Endodermal cell (in vitro differentiated cells): ENCODE measurements at places on chromosomes 3 and 15.
A peak's percentile ranks its signal among the peaks of the same experiment; 100 is the strongest.

GRCh38 chr3:112767177-112767576 lies 79.5 kb downstream of the CD200R1L start:
- no peak for DNase-seq

DNA sequence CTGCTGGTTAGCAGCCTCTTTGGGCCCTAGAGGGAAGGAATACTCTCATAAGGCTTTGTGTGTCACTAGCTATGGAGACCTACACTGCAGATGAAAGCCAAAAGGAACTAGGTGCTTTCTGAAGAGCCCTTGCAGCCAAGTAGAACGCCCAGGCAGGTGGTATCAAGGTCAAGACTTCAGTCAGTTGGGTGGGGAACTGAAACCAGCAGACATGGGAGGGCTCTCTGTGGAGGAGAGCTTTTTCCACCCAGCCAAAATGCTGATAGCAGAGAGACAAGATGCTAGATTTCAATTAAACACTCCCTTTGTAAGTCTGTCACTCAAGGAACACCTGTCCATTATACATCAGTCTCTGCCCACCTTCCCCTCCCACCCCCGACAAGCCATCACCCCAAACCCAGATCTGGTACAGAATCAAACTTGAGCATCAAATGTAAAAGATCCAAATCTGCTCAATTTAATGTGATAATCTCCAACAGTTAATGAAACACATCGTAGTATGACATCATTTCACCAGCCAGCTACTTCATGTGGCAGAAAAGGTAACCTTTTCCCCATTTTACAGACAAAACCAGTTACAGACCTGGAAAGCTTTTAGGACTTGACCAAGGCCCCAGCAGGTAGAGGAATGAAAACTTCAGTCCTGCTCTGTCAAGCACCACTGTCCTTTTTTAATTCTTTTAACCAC lies 14.6 kb downstream of the MRPS25 start:
- DNase-seq: no peak

DNA sequence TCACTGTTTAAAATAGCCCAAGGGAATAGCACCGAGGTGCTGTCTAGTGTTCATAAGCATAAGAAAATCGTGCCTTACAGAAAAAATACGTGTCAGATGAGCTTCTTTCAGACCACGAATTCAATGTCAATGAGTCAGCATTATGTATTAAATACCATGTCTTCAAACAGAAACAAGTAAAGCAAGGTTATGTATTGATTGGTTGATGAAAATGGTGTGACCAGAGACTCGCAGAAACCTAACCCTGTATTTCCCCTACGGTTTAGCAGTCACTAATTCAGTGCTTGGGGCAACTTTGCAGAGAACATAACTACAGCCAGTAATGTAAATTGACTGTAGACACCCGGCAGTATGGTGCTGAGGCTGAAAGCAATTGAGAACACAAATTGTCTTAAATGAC lies 307.7 kb downstream of the IL5RA start:
- DNase-seq: no peak

DNA sequence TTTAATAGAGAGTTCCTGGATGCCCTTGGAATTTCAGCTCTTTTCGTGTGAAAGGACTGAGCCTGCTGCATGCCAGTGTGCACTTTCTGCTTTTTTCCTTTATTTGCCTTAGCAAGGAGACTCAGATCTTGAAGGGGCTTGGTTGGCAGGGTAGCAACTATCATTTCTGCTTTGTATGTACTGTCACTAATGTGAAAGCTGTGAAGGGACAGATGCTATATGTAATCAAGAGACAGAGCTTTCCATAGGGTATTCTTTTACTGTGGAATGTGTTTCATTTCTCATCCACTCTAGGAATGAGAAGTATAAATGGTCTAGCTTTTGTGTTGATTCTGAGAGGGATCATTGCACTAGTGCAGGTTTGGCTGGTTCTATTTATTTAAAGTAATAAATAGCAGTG lies 332.5 kb upstream of the MANF start:
- no peak for DNase-seq

DNA sequence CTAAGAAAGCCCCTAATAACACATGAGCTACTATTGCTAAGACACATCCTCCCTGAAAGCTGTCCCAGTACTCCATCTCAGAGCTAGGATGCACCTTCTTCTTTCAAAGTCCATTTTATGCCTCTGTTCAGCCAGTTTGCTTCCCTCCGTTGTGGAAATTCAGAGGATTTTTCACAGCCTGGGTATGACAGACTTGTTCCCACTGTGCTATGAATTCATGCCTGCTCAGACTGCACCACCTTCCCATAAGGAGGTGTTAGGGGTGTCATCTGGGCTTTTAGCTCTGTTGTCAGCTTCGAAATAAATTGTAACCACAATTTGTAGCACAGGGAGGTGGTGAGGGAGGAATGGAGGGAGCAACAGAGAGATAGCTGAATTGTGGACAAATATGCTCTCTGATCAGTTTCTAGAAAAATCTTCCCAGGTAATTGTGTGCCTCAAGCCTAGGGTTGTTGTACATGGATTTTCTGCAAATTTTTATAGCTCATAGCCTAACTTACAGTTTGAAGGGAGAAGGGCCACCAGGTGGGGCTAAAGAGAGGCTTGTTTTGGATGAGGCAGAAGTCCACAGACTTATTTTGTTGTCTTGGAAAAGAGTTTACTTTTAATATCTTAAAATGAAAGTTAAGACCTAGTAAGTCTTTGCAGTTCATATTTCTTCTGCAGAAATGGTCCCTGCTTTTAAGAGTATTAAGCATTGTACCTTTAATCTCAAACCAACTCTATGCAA lies 462.0 kb downstream of the PDCD6IP start:
- DNase-seq: peak; percentile 89

GRCh38 chr15:64656508-64656907 lies 118.9 kb downstream of the RBPMS2 start:
- DNase-seq: no peak

DNA sequence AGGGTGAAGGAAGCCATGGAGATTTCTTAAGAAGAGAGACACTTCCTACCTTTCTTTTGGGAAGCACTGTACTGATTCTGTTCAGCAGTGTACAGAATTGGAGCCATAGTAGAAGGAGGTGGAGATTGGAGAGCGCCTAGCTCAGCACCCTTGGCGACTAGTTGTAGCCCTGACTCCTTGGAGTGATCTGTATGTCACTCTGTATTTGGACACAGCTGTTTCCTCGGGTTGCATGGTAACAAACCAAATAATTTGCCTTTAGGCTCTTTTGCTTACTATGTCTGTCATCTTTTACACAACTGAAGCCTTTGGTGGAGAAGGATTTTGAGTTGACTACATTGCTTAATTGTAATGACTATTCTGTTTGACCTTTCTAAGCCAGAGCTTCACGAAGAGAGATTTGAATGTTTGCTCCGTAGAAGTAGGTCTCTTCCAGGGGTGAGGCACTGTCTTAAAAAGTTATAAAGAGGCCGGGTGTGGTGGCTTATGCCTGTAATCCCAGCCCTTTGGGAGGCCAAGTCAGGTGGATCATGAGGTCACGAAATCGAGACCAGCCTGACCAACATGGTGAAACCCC lies 77.1 kb downstream of the AKAP13 start:
- DNase-seq: no peak

- DNase-seq: no peak
Observed at GRCh38 chr3:141291559-141292355, 60.1 kb downstream of the PXYLP1 start.

- peak; percentile 80 for DNase-seq
Observed at GRCh38 chr3:133330065-133330464, 69.8 kb upstream of the BFSP2 start.

DNA sequence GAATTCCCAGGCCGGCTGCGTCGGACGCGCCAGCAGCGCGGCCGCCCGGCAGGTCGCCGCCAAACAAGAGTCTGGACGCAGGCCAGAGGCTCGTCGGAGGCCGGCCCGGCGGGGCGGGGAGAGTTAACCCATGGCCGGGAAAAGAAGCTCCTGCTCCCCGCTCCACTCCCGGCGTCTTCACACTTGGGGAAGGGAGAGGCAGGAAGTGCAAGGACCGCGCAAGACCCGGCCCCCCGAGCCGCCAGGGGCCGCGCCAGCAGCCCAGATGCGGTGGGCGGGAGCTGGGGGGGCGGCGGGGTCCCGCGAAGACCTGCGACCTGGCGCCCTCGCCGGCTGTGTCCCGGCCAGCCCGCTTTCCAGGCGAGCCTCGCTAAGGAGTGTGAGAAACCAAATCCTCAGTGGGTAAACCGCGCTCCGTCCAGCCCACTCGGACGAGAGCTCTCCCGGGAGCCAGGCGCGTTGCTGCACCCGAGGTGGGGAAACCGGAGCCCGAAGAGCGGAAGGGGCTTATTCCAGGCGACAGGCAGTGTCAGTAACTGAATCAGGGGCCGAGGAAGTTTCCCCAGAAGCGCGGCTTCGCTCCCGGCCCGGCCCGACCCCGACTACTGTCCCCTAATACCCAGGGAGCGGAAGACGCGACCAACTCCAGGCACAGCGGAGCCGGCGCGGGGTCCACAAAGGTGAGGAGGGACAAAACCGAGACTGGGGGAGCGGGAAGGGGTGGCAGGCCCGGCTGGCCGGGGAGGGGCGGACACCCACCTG lies 721 bp downstream of the ADAMTS7 start:
- peak; percentile 85 for DNase-seq

- DNase-seq: no peak
Observed at GRCh38 chr3:133610031-133610430, 36.5 kb downstream of the CDV3 start.

- DNase-seq: no peak
Observed at GRCh38 chr3:31404871-31405270, 127.9 kb upstream of the STT3B start.

GRCh38 chr3:161413127-161413854 lies 42.0 kb upstream of the SPTSSB start:
- no peak for DNase-seq

- no peak for DNase-seq
Observed at GRCh38 chr3:10357592-10358308, 36.8 kb upstream of the SEC13 start.

DNA sequence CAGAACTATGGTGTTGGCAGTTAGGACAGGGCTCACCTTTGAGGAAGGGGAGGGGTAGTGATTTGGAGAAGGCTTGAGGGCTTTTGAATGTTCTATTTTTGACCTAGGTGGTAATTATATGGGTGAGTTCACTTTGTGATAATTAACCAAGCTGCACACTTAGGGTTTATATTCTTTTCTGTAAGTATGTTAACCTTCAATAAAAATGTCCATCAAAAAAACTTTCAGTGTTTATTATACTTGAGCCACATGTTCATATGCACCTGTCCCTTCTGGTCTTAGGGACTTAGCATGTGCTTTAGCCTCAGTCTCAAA lies 28.4 kb downstream of the PDE8A start:
- DNase-seq: no peak

DNA sequence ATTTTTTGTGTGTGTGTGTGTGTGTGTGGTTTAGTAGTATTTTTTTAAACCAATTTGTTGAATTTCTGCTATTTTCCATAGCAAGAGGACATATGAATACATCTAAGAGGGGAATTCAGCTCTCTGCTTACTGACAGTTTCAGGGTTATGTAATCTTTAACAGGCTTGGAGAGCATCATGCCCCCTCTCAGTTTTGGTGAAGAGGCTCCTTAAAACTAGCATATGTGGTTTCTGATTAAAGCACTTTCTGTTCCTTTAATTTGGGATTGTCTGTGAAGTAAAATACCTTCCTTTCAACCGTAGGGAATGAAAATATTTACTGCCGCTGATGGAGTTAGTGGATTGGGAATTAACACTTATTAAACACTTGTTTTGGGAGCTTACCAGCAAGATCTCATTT lies 19.4 kb upstream of the NFKBIZ start:
- no peak for DNase-seq

DNA sequence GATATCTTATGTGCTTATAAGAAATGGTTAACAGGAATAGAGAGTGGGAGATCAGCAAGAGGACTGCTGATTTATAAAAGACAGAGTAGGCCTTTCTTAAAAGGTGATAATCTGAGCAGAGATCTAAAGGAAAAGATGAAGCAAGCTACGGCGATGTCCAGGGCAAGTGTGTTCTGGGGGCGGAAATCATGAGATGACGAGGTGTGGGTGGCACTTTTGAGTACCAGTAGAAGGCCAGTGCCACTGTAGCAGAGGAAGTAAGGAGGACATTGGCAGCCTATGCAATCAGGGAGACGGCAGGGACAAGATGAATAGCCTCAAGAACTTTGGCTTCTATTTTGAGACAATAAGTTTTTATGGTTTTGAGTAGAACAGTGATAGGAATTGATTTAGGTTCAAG lies 492.4 kb downstream of the FHIT start:
- DNase-seq: no peak

- DNase-seq: no peak
Observed at GRCh38 chr3:127678315-127678599, 5.5 kb downstream of the ABTB1 start.
